ENCODE measurements at places on chromosomes 3 and 15. TPM values are rescaled to one million over a fixed set of nuclear protein-coding genes. Genes with fewer than 3 reads are reported as not detected.

The FOXB1 gene
- not detected for total RNA-seq

GRCh38 chr3:23649448-23649847, 156.3 kb upstream of the UBE2E1 start:
- no peak for DNase-seq

- no peak for DNase-seq
These were observed 28.6 kb upstream of the KBTBD12 start for GRCh38 chr3:127886231-127886955.

The TMEM212 gene
- not detected for total RNA-seq

The ADCY5 gene
- 5.2 TPM for total RNA-seq

Measured in endodermal cell (in vitro differentiated cells).